ENCODE measurements at places on chromosomes 4 and X.
A peak's percentile ranks its signal among the peaks of the same experiment; 100 is the strongest.

DNA sequence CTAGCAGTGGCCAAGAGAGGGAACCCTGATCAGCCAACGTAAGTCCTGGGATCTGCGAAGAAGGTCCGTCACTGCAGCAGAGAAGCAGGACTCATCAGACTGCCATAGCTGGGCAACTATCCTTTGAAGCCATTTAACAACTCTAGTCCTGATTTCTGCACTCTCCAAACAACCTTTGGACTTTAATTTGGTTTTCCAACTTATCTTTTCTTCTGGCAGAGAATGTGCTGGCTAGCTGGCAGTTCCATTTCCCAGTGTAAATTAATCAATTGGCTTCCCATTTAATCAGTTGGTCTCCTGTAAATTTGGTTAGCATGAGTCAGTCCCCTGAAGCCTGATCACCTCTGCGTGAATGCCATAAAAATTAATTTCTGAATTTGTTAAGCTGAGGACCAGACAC lies 153.7 kb upstream of the GPR101 start:
- no peaks in the 10 kb centered on the region for H3K4me1 ChIP-seq
- no peak overlapping the region for H3K27ac ChIP-seq
- no peak for DNase-seq

GRCh38 chr4:109395694-109396093 lies 37.9 kb upstream of the SEC24B start:
- H3K27ac ChIP-seq: no peak overlapping the region
- H3K36me3 ChIP-seq: no peaks in the 10 kb centered on the region
- no peak overlapping the region for H3K4me3 ChIP-seq

GRCh38 chr4:114196606-114197005 lies 217.2 kb upstream of the ARSJ start:
- H3K36me3 ChIP-seq: no peaks in the 10 kb centered on the region
- H3K27ac ChIP-seq: no peak overlapping the region
- no peak overlapping the region for H3K4me3 ChIP-seq
- no peak for DNase-seq

GRCh38 chr4:188015025-188015940 lies 19.7 kb downstream of the ZFP42 start:
- no peak overlapping the region for H3K27ac ChIP-seq
- no peaks in the 10 kb centered on the region for H3K36me3 ChIP-seq
- no peaks in the 10 kb centered on the region for H3K4me1 ChIP-seq
- no peak for DNase-seq
- no peak overlapping the region for H3K4me3 ChIP-seq
- H3K27me3 ChIP-seq: no peaks in the 10 kb centered on the region

DNA sequence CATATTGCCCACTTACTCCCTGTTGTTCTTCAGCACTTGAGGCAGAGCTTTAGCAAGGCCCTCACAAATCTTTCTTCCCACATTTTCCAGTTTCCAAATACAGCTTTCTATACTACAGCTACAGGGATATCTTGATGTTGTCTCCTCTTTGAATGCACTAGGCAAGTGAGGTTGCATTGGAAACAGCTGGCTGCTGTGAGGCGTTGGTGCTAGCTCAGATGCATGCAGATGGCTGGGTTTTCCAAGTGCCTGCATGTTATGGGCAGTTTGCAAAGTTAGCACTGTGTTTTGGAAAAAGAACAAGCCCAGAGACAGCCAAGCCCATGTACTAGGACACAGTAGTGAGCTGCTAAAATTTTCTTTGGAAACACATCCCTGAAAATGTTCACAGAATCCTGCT lies 315.1 kb upstream of the RASGEF1B start:
- peaks cover 3% of the 10 kb centered on the region for H3K4me1 ChIP-seq
- H3K27me3 ChIP-seq: no peaks in the 10 kb centered on the region

DNA sequence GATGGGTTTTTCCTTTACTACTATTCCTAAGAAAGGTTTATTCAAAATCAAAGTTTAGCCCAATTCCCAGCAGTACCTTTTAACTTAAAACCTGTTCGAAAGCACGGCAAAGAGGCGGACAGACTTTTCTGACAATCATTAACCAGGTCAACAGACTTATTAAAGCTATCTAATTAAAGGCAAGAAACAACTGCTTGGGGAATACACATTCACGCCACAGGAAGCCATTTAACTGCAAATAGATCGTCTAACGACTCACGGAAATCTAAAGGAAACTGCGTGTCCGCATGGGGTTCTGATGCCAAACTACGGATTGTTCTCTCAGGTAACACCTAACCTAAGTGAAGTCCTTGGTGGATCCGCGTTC lies 663 bp upstream of the USP53 start:
- no peaks in the 10 kb centered on the region for H3K36me3 ChIP-seq
- H3K4me3 ChIP-seq: peak overlapping the region; percentile 81
- DNase-seq: no peak
- H3K27me3 ChIP-seq: no peaks in the 10 kb centered on the region
- peaks cover 9% of the 10 kb centered on the region for H3K4me1 ChIP-seq

DNA sequence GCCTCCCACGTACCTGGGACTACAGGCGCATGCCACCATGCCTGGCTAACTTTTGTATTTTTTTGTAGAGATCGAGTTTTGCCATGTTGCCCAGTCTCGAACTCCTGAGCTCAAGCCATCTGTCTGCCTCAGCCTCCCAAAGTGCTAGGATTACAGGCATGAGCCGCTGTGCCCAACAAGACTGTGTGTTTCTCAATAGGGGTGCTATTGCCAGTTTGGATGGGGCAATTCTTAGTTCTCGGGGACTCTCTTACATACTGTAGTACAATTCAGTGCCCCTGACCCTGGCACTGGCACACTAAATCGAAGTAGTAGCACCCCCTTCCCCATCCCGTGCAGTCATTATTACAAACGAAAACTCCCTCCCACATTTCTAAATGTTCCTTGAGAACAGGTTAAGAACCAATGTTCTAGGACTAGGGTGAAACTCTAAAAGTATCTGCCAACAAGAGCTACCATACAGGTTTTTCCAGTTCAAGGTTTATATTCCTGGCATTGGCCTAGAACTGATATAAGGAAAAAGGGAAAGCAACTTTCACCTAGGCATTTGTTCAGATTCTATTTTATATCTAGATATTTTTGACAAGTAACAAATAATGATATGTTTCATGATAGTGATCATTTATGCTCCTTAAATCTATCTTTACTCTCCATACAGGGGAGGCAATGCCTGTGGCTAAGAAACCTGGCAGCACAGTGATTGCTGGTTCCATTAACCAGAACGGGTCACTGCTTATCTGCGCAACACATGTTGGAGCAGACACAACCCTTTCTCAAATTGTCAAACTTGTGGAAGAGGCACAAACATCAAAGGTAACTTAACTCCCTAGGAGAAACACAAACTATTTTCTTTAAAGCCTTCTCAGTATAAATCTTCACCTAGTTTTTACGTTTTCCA lies 50.4 kb upstream of the PGAM4 start:
- no peak overlapping the region for H3K27ac ChIP-seq
- no peak for DNase-seq
- H3K36me3 ChIP-seq: peaks cover 4% of the 10 kb centered on the region
- no peaks in the 10 kb centered on the region for H3K27me3 ChIP-seq

DNA sequence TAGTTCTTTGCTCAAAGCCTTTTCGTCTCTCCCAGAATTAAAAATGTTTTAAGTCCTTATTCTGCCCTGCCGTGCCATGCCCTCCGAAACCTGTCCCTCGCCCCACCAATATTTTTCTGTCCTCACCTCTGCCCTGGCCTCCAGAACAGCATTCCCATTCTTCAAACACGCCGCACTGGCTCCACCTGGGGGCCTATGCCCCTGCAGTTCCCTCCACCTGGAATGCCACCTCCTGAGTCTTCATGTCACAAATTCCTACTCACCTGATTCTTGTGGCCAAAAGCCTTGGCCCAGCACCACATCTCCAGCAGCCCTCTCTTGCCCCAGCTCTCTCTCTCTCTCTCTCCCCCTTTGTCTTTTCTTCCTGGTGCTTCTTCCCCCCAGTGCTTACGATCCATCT lies 91.6 kb downstream of the APBB2 start:
- H3K4me1 ChIP-seq: no peaks in the 10 kb centered on the region
- no peak for DNase-seq
- H3K27ac ChIP-seq: no peak overlapping the region

GRCh38 chrX:95995583-95995982 lies 689.1 kb upstream of the DIAPH2 start:
- H3K4me3 ChIP-seq: no peak overlapping the region
- no peak overlapping the region for H3K27ac ChIP-seq
- no peaks in the 10 kb centered on the region for H3K4me1 ChIP-seq
- H3K36me3 ChIP-seq: no peaks in the 10 kb centered on the region
- no peak for DNase-seq

DNA sequence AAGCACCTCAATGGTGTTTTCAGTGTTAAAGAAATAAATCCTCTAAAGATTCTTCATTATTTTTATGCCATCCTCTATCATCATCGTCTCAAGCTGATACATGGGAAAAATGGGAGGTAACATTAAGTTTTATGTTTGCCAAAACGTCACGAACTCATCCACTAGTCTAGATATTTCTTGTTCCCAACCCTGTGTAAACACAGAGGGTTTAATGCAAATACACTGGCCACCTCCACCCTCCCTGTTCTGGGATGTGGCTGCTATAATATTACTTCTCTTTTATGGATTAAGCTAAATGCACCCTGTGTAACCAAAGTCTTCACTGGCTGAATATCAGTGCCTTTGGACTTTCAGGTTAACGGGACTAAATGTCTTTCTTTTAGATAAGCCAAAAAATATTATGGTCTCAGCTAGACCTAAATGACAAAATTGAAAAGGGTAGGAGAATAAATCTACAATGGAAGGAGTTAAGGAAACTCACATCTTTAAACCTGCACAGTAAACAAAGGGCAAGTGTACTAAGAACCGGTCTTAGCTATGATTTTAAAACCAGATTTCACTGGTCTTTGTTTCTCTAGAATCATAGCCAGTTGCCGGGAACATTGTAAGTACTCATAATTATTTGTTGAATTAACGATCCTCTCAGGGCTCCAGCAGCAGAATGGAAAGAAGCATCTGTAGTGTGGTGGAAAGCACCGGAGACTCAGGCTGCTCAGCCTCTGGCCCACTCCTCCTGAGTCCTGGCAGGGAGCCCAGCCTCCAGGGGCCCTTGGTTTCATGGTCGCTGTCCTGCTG lies 103.5 kb upstream of the NOCT start:
- H3K4me3 ChIP-seq: no peak overlapping the region
- no peak for DNase-seq
- H3K4me1 ChIP-seq: no peaks in the 10 kb centered on the region
- no peaks in the 10 kb centered on the region for H3K36me3 ChIP-seq
- no peaks in the 10 kb centered on the region for H3K27me3 ChIP-seq
- H3K27ac ChIP-seq: no peak overlapping the region

- no peak overlapping the region for H3K4me3 ChIP-seq
- H3K27ac ChIP-seq: no peak overlapping the region
- H3K4me1 ChIP-seq: peaks cover 3% of the 10 kb centered on the region
- no peaks in the 10 kb centered on the region for H3K36me3 ChIP-seq
- DNase-seq: no peak
Observed at GRCh38 chr4:48032721-48033120, 16.1 kb downstream of the NIPAL1 start.

DNA sequence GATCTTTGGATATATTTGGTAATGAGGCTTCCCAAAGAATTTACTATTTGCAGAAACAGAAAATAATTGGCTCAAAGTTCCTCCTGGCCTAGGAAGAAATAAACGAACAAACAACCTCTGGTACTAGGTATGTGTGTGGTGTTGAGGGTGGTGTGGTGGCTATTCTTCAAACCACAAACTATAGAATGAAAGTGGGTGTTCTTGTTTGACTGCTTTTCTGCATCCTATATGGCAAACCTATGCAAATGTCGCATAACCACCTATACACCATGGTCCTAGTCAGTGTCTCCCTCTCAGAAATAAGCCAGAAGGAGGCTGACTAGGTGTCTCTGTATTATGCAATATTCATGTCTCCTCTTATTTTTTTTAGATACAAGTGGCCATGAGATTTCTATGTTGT lies 106.6 kb upstream of the PCDH18 start:
- H3K27ac ChIP-seq: no peak overlapping the region
- H3K4me1 ChIP-seq: no peaks in the 10 kb centered on the region
- no peaks in the 10 kb centered on the region for H3K27me3 ChIP-seq

GRCh38 chrX:133697656-133698055 lies 282.4 kb upstream of the GPC4 start:
- no peak for DNase-seq
- no peaks in the 10 kb centered on the region for H3K36me3 ChIP-seq
- H3K27me3 ChIP-seq: no peaks in the 10 kb centered on the region
- no peaks in the 10 kb centered on the region for H3K4me1 ChIP-seq

DNA sequence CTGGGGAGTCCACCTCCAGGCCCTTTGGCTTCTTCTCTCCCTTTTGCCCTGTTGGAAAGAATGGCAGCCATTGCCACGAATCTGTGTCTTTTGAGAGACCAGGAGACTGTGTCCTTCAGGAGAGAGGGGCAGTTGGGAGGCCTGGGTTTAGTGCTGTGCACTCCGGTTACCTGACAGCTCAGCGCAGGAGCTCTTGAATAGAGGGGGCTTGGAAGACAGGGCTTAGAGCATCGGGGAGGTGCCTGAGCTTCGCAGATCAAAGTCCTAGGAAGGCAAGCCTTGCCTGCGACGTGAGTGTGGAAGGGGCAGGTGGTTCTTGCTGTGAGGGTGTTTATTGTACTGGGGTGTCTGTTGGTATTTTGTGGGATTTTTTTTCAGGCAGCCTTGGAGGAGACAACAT lies 41.9 kb upstream of the TADA2B start:
- H3K36me3 ChIP-seq: peaks cover 78% of the 10 kb centered on the region
- H3K4me3 ChIP-seq: no peak overlapping the region
- H3K27ac ChIP-seq: no peak overlapping the region
- no peaks in the 10 kb centered on the region for H3K27me3 ChIP-seq
- DNase-seq: no peak

DNA sequence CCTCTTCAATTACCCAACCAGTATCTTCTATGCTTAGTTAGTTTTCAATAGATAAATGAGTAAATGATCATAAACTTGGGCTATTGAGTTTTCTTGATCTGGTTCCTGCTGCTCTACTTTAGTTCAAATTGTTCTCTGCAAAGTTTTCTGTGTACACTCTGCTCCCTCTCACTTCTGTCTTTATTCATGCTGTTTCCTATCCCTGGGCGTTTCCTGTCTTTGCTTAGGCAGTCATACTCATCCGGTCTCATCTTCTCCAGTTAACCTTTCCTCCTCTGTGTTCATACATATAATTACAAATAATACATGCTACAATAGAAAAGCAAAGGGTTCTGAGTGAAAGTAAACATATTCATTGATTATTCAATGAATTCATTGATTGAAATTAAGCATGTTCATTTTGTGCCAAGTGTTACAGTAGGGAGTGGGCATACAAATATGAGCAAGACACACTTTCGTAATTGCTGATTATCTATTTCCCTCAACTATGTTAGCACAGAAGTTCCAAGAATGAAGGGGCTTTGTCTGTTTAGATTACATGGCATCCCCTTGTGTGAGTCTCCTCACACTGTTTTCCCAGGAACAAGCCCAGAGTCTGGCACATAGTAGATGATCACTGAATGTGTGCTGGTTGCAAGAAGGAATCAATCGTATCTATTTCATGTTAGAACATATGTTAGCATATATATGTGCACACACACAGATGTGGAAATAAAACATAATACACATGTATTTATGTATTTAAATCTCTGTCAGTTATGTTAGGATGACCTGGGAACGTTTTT lies 1.1 kb downstream of the RAB39B start:
- peak overlapping the region; percentile 84 for H3K27ac ChIP-seq
- DNase-seq: no peak
- H3K4me1 ChIP-seq: peaks cover 5% of the 10 kb centered on the region
- peaks cover 14% of the 10 kb centered on the region for H3K36me3 ChIP-seq
- peak overlapping the region; percentile 72 for H3K4me3 ChIP-seq

- H3K36me3 ChIP-seq: no peaks in the 10 kb centered on the region
- no peaks in the 10 kb centered on the region for H3K4me1 ChIP-seq
- H3K27me3 ChIP-seq: no peaks in the 10 kb centered on the region
Observed at GRCh38 chr4:13917015-13917414, 289.5 kb upstream of the BOD1L1 start.

Data from CD4-positive, alpha-beta T cell (primary cell).